ENCODE measurements at places on chromosomes 4 and X.

- DNase-seq: no peak
Observed at GRCh38 chrX:118174516-118175098, 58.0 kb upstream of the KLHL13 start.

DNA sequence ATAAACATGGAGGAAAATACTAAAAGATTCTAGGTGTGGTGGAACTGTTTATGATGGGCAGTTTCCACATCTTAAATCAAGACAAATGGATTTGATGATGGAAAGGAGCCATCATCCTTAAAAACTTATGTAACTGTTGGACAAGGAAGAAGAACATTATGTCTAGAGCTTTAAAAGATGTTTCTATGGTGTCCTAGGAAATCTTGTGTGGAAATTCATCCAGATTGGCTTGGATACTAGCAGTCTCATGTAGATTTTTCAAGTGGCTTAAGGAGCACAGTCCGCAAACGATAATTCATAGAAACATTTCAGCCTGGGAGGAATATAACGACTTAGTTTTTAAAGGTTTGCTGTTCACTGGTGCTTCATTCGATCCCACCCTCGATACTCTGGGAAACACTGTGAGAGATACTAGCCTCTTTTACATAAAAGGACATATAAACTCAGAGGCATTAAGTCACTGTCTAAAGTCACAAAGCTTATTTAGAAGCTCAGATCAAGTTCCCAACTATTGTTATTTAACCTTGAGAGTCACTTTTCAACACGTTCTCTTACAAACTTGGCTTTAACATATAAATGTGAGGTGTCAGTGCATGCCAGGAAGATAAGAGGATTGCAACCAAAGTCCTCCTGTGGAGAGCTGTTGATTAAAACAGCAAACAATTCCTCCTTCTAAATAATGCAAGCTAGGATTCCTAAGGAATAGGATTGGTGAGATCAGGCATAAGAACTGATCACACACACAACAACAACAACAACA, 135.7 kb upstream of the SCML1 start:
- DNase-seq: no peak

GRCh38 chrX:108270739-108271396, 167.4 kb downstream of the COL4A6 start:
- DNase-seq: no peak

DNA sequence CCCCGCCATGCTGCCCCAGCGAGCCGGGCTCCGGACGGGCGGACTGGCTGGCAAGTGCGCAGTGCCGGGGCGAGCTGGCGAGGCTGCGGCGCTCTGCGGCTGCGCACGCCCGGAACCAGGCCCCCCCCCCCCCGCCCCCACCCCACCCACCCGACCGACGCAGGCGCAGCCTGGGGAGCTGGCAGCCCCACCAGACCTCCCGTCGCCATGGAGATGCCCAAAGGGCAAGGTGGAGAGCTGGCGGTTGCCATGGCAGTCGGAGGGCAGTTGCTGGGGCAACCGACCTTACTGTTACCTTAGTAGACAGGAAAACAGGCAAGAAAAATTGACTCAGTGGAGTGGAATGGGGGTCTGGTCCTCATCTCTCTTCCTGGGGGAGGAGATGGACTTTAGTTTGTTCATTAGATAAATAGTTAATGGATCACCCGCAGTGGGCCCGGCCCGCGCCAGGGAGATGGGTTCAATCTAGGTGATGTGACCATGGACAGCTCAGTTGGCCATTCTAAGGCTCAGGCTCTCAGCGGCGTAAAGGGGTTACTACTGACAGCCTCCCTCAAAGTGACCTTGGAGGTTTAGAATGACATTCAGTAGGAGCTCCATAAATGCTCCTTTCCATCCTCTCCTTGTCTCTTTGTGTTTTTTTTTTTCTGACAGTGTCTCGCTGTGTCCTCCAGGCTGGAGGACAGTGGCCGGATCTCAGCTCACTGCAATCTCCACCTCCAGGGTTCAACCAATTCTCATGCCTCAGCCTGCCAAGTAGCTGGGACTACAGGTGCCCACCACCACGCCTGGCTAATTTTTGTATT, at the start of gene PCSK1N:
Gene PCSK1N (minus strand): TSS at position 87 of the 806 bp plus-strand sequence. CDS start 78 bp downstream, at position 9.
- DNase-seq: no peak

DNA sequence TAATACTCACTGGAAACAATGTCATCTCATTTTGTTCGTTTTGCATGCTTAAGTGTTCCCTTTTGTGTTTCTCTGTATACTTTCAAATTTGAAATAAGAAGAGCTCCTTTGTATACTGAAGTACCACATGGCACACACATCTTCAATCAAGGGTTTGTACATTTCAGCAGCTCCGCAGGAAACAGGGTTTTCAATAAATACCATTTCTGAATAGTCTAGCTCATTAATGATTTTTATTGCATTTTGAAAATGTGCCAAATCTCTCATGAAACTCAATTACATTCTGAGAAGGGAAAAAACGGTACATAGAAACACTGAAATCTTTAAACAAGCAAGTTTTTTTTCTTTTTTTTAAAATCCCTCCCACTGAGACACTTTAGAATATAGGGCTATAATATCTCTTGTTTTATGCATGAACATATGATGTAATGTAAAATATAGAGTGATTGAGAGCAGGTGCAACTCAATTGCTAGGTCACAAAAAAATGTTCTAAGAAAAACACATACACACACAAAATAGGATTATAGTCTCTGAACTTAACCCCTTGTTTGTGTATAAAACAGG, 914.2 kb upstream of the PCDH7 start:
- no peak for DNase-seq

- DNase-seq: no peak
Observed at GRCh38 chr4:2765832-2766526, 9.8 kb upstream of the TNIP2 start.

- DNase-seq: no peak
Observed at GRCh38 chr4:182838535-182838934, 78.7 kb downstream of the DCTD start.

GRCh38 chr4:38785901-38786402, 3.2 kb upstream of the TLR10 start:
- DNase-seq: no peak

- DNase-seq: no peak
Observed at GRCh38 chr4:26257850-26258249, 63.0 kb upstream of the RBPJ start.

- DNase-seq: no peak
Observed at GRCh38 chrX:55011294-55011693, 11.1 kb downstream of the APEX2 start.

DNA sequence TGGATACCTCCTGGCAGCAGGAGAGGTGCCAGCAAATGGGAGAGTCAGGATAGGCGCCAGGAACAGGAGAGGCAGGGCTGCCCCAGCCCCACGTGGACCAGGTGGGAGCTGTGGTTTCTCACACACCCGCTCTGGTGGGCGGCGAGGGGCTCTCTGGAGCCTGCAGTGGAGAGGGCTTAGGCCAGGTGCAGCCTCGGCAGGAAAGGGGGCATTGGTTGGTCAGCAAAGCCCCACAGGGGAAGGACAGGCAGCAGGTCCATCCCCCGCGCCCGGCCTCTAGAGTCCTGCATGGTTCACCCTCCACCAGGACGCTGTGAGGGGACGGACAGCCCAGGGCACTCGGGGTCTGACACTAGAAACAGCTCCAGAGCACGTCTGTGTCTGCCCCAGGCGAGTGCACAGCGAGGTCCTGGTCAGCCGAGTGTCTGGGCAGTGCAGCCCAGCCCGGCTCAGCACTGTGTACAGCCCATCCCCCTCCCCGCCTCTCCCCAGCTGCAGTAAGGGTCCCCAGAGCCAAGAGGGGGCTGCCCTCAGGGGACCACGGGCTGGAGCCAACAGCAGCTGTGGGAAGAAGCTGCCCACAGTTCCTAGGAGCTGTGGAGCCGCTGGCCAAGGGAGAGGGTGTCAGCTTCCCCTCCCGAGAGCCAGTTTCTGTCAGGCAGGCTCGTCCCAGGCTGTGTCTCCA, 8.2 kb downstream of the ATP5ME start:
- no peak for DNase-seq

DNA sequence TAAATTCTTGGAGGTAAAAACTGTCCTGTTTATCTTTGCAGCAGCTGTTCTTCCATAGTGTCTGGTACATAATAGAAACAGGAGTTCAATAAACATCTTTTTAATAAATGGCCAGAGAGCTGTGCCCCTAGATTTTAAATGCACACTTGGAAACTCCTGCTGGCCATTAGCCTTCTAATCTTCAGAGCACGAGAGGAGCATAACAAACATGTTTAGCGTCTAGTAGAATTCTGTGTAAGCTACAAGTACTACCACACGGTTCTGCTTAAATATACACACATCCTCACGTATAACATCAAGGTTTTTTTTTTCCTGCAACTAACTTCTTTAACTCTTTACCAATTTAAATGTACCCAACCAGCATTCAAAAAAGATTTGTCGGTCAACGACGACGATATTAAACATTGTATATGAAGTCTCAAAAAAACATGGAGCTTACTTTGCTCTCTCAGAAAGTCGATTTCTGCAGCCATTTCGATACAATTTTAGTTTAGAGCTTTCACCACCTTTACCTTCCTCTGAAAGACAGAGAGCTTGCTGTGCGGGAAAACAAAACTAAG, 628 bp downstream of the SCLT1 start:
- DNase-seq: no peak

DNA sequence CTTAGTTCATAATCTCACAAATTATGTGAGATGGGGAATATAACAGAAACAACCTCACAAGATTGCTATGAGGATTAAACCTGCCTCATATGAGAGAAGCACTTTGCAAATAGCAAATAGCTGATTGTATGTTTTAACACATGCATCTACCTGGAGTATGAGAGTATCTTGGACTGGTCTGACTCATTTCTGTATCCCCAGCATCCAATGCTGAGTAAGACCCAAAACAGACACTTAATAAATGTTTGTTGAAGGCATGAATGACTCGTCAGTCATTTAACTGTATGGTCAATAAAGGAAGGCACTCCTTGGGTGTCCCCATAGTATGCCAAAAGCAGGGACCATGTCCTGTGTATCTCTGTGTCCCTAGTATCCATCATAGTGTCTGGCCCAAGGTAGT, 350.9 kb upstream of the F9 start:
- no peak for DNase-seq

GRCh38 chr4:153511104-153511503, 44.9 kb downstream of the TMEM131L start:
- DNase-seq: no peak

GRCh38 chrX:16484338-16484737, 165.6 kb upstream of the S100G start:
- DNase-seq: no peak

- no peak for DNase-seq
Observed at GRCh38 chrX:52424656-52425055, 55.8 kb downstream of the XAGE2 start.

DNA sequence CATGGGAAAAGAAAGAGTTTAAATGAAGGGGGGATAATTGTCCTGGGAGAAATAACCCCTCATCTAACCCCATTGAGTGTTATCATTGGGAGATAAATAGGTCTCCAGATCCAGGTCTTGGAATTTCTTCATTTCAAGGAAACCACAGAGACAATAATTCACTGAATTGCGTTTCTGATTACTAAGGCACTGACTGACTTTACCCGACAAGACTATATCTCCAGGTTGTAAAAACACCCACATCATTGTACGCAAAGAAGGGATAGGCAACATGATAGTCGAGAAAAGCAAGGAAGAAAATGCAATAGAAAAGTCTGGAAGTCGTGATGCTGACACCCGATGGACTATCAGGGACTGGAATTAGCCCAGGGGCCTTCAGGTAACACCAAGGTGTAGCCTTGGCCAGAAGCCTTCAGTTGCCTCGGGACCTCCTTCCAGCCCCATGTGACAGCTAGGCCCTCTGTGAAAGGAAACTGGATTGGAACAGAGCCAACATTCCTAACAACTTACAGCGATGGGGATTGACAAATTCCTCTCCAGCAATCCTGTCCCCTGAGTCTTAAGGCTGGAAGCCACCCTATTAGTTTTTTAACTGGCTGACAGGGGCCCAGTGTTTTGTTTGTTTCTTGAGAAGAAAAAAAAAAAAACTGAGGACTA, 46.5 kb upstream of the RAB9B start:
- no peak for DNase-seq

GRCh38 chr4:39043058-39043860, 11.1 kb upstream of the TMEM156 start:
- DNase-seq: no peak

DNA sequence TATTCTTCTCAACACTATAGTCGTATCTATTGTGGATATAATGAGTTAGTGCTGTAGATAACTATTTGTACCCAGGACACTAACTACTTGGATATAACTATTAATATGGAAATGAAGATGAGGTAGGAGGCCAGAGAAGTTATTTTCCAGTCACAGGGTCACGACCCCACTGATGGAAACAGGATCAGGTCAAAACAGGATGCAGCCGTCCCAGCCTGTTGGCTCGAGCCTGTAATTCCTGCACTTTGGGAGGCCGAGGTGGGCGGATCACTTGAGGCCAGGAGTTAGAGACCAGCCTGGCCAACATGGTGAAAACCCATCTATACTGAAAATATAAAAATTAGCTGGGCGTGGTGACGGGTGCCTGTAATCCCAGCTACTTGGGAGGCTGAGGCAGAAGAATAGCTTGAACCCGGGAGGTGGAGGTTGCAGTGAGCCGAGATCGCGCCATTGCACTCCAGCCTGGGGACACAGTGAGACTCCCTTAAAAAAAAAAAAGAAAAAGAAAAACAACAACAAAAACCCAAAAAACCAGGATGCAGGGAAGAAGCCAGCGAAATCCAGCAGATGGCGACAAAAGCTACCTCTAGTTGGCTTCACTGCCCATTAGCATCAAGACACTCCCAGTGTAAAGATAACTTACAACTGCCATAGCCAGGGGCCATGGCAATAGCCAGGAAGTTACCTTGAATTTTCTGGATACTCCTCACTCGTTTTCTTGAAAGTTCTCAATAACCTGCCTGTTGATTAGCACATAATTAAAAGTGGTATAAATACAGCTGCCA, 37.9 kb upstream of the NKAP start:
- DNase-seq: no peak

DNA sequence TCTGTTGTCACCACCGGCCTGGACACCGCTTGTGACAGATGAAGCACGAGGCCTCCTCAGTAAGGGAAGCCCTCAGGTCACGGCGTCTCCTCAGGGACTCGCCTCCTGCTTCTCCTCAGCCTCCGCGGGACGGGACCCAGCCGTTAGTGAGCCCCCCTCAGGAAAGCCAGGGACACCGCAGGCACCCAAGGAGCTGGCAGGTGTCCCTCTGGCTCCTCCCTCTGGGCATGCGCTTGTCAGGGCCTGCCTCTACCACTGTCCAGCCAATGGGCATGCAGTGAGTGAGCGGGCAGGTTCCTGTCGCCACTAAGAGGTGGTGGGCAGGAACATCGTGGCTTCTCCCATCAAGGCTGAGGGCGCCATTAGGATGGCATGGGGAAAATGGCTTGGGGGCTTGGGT, 23.5 kb upstream of the CT55 start:
- DNase-seq: no peak

- no peak for DNase-seq
Observed at GRCh38 chrX:123878252-123878721, 18.4 kb downstream of the XIAP start.

DNA sequence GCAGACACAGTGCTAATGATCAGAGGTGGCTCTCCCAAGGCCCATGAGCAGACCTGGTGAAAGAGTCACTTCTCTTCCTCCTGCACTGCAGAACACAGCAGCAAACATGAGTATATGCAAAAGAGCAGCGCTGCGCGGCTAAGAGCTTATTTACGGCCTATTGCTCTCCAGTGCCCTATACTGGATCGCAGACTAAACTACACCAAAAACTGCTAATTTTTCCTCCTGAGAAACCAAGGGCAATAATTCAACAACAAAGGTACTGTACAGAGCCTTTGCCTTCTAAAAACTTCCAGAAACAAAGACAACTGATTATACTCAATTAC, 702.5 kb downstream of the ARAP2 start:
- no peak for DNase-seq

Data from stimulated activated CD8-positive, alpha-beta memory T cell treated with anti-CD3 and anti-CD28 coated beads, Interleukin-4, amount 100 ng/mL, for 4 hours (primary cell).